AG04450 (cell line): ENCODE measurements at places on chromosomes 2 and 18.

- DNase-seq = no peak
These were observed 119.9 kb upstream of the SERTAD2 start for GRCh38 chr2:64773461-64774118.

DNA sequence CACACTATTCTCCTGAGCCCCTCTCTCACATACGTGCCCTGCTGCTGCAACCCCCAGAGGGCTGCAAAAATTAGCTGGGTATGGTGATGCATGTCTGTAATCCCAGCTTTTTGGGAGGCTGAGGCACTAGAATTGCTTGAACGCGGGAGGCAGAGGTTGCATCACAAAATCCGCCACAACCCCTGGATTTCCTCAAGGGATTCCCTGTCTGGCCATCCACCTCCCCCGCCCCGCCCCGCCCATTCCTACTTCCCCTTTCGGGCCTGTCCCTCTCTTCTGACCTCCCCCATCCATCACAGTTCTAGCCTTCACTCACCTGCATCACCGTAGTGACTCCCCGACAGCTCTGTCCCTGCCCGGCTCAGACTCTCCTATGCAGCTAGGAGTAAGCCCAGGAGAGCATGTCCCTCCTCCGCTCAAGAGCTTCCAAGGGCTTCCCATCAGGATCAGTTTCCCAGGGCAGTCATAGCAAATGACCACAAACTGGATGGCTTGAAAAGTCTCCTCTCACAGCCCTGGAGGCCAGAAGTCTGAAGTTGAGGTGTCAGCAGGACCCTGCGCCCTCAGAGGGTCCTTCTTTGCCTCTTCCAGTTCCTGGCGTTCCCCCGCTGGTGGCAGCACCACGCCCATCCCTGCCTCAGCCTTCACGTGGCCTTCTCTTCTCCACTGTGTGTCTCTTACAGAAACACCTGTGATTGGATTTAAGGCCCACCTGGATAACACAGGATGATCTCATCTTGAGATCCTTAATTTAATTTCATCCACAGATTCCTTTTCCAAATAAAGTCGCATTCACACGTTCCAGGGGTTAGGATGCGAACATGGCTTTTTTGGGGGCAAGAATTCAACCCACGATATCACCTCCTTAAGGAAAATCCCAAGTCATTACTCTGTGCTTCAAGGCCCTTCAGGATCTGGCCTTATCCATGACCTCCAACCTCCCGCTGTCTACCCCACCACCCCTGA, 58.5 kb downstream of the HS1BP3 start:
- DNase-seq = no peak

- DNase-seq = no peak
These were observed 35.8 kb downstream of the ST3GAL5 start for GRCh38 chr2:85852937-85853498.

- no peak for DNase-seq
These were observed 423.6 kb upstream of the CHST9 start for GRCh38 chr18:27608742-27609141.

DNA sequence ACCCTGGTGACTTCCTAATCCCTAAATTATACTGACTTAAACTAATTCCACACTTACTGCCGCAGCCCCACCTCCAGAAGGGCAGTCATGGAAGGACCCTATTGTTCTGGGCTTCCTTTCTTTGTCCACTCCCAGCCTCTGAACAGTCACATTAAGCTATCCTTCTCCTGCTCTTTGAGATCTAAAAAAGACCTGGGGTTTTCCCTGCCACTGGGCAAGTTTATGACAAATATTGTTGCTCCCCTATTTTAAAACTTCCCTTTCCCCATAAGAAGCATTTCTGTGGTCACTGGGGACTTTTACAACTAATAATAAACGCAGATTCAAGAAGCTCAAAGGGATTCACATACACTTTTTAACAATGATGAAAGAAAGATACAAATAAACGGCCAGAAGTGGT, 47.2 kb upstream of the XPO1 start:
- DNase-seq = no peak

- no peak for DNase-seq
These were observed 385.9 kb downstream of the TNS1 start for GRCh38 chr2:217616936-217617335.
